ENCODE measurements at places on chromosomes 5 and 9.
A peak's percentile ranks its signal among the peaks of the same experiment; 100 is the strongest.

DNA sequence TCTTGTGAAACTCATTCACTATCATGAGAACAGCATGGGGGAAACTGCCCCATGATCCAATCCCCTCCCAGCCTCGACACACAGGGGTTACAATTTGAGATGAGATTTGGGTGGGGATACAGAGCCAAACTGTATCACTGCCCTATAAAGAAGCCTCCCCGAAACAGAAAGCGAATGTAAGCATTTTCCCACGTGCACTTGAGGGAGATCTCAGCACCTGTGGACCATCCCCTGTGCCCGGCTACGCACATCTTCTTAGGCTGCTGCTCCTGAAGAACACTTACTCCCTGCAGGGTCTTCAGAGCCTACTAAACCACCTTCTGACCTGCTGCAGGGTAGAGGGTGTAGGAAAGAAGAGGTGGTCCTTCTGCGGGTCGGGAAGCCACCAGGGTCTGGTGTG lies 410.2 kb upstream of the IRX2 start:
- no peak for DNase-seq

DNA sequence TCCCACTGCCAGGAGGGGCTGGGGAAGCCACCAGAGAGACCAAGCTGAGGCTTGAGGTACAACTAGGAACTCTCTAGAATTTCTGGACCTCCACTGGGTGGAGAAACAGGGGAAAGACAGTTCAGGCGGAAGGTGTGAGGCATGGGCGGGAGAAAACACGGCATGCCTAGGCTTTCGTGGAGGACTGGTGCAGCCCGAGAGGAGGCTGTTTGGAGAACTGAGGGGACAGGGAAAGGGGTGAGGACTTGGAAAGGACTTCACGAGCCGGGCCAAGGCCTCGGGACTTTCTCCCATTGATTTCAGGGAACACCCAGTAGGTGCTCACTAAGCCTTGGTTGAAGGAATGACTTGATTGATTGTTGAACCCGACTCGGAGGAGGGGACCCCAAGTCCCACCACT lies 9.5 kb upstream of the ADGRD2 start:
- no peak for DNase-seq

- no peak for DNase-seq
Observed at GRCh38 chr9:14058325-14058688, 255.6 kb downstream of the NFIB start.

- no peak for DNase-seq
Observed at GRCh38 chr9:18143073-18143745, 330.7 kb upstream of the ADAMTSL1 start.

DNA sequence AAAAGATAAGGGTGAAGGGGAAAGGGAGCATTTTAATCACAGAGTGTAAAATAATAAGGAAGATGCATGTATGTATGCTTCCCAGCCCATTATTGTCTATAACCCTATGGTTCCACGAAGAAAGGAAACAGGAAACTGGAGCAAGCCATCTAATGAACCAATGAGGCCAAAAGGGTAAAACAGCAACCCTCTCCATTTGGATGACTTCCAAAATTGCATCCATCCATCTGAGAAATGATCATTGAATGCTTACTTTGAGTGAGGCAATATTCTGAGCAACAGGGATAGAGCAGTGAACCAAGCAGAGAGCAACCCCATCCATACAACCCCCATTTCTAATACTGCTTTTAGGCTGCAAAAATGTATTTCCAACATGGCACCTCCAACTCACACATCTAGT lies 46.9 kb downstream of the ARL15 start:
- DNase-seq, result no peak

DNA sequence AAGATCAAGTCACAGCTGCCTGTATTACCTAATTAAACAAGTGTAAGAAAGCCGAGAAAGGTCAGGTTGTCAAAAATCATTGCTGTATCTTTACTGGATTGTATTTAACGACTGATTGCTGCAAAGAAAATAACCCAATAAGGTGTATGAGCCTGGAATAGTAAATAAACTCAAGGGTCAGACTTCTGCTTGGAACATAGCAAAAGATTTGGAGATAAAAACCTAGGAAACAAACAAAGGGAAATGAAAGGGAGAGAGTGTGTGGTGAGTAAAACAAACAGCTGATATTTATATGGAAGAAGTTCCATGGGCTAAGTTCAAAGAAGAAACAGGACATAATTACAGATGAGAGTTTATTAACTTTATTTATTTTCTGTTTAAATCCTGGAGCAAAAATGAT lies 354.0 kb downstream of the TLR4 start:
- DNase-seq, result peak; percentile 3

DNA sequence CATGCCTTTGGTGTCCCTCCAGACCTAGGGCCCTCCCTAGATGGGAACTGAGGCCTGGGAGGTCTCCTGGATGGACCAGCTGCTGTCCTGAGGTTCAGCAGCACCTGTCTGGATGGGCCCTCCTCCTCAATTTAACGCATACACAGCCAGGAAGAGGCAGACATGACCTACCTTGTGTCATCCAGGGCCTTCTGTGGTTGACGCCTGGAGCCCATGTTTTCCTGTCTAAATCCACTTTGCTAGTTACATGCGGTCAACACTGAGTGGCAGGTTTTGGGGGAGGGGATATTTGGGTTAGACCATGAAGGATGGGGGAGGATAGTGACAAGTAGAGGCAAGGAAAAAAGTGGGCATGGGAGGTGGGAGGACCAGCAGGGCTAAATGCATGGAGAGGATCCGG lies 3.1 kb upstream of the STC2 start:
- no peak for DNase-seq

GRCh38 chr5:6788439-6788838 lies 75.2 kb downstream of the TENT4A start:
- DNase-seq, result no peak

DNA sequence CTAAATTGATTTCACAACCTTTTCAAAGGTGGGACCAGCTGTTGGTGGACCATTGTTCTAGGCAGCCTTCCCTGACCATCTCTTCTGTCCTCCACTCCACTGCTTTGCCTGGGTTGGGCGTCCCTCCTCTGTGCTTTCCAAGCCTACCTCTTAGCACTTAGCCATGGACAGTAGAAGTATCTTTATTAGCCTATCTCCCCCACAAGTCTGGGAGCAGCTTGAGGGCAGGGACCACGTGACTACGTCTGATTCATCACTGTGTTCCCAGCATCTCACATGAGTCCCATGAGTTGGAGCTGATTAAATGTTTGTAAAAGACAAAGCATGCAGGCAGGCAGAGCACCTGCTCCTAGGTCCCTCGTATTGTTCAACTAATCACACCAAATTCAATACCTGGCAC lies 20.9 kb downstream of the MORN5 start:
- no peak for DNase-seq

DNA sequence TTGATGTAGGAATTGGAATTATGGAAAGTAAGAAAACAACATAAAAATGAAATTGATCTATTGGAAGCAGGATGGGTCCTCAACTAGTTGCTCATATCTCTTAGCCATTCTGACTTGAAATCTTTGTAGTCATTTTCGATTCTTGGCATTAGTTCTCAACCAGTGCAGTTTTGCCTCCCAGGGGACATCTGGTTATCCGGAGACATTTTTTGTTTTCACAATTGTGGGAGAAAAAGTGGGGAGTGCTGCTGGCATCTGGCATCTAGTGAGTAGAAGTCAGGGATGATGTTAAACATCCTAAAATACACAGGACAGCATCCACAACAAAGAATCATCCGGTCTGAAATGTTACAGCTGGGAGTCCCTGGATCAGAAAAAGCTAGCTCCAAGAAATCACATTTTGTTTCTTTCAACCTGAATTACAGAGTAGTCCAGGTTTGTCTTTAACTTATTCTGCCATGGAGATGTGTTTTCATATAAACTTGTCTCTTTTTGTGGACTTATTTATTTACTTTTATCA lies 74.9 kb downstream of the FBXL7 start:
- DNase-seq, result no peak

DNA sequence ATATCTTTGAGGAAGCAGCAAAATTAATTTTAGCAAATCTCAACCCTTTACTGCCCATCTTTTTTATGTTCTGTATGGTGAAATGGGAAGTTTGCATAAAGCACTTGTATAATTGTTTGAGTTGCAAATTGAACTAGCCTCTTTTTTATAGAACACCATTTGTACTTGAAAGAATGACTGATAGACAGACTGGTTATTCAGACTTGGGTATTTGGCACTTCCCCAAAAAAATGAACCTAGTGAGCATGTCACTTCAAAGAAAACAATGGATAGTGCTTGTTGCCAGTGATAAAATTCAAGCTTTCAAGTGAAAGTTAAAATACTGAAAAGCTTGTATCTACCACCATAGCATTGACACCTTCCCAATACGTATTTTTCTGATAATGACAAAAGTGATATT lies 115.8 kb downstream of the ERCC6L2 start:
- peak; percentile 6 for DNase-seq

GRCh38 chr5:119411361-119412278 lies 40.7 kb upstream of the HSD17B4 start:
- peak; percentile 43 for DNase-seq

DNA sequence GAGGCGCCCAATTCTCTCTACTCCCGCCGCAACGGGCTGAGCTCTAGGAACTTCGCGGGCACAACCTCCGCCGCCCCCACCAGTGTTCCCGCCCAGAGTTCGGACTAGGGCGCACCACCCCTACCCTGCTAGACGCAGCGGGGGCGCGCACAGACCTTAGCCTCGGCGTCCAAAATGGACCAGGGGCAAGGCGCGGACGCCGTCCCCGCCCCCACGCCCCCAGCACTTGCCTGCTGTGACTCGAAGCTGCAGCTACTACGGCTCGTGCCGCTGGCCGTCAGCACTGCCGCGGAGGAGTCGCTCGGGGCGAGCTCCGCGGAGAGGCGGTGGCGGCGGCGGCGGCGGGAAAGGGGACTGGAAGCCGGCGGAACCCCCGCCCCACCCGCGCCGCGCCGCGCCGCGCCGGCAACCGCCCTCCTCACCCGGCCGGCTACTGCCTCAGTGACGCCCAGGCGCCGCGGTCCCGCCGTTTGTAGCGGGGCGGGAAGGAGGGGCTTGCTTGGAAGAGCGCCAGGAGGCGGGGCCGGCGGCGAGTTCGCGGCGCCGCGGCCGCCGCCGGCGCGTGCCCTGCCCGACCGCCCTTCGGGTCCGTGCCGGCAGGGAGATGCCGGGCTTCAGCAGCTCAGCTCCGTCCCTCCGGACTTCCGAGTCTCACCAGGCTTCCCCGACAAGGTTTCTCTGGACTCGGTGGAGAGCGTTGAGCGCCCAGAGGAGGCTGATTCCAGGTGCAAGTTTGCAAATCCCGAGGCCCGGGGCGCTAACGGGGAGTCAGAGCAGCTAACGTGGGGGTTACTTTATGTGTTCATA lies 4.5 kb downstream of the ELAVL2 start:
- DNase-seq, result no peak

DNA sequence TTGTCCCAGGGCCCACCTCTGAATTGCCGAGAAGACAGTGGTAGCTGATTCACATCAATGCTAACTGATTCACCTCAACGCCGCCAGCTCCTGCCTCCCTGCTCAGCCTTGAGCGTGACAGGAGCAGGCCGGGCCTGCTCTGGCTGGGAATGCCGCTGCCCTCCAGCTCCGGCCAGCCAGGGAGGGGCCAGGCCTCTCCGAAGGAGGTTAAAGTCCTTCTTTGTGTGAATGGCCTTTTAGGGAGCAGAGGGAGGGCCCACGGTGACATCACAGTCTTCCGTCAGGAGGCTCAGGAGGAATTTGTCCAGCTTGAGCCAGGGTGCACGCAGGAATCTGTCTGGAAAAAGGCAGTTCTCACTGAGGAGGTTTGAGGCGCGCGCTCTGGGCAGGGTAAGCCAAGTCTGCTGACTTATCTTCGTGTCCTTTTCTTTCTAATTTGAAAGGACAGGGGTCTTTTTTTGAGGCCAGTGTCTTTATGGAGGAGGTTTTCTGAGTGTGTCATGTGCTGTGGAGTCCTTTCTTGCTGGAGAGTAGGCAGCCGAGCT lies 82.7 kb downstream of the C9orf152 start:
- no peak for DNase-seq

DNA sequence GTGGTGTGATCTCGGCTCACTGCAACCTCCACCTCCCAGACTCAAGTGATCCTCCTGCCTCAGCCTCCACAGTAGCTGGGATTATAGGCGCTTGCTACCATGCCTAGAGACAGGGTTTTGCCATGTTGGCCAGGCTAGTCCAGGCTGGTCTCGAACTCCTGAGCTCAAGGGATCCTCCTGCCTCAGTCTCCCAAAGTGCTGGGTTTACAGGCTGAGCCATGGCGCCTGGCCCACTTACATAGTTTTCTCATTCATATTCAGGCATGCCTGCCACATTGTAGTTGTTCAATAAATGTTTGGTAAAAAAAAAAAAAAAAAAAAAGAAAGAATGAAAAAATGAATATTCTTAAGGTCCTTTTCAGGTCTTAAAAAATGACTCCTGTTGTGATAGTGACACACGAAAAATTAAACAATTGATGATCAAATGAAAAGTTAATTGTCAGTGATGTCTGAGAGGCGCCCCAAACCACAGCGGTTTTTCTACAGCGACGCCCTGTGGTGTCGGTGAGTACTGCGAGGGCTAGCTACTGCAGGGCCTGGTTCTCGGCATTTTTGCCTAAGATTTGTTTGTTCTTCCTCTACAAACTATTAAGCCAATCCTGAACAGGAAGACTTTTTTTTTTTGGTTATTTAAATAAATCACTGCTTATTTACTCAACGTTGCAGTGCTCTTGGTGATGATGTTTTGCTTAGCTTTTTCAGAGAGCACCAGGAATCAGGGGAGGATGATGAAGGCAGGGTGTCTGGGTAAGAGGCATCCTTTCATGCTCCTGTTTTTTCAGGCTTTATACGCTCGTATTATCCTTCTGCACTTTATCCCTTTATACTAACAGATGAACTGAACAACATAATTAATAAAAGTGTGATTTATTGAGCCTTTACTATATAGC lies 67.0 kb upstream of the DPYSL3 start:
- peak; percentile 11 for DNase-seq

DNA sequence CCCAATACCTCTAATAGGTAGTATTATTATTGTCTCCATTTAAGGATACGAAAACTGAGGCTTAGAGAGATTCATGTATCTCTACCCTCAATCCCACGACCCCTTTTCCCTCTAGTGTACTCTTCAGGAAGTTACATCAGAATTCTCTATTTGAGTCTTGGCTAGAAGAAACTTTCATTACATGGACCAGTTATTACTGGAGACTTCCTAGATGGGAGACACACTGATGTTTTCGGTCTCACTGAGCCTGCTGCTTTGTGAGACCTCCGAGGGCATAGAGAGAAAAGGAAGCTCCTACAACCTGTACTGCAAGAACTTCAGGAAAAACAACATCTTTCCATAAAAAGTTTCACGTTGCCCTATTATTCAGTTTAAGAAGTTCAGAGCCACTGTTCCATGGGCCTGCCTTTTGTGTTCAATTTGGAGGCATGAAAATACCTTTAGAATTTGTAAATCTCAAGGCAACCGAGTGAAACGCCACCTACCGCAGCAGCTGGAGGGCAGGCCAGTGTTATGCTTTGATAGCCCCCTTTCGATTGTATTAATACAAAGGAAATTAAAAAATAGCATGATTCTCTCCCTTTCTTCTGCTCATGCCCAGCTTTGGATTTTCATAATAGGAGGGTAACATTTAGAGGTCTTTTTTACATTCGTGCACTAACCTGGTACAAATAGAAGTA lies 223.3 kb downstream of the EBF1 start:
- DNase-seq, result no peak

- DNase-seq, result no peak
Observed at GRCh38 chr9:125462861-125463291, 201.2 kb downstream of the GAPVD1 start.

Measured in NCI-H2029 (cell line).